WERI-Rb-1 (cell line): ENCODE measurements at places on chromosomes 7 and 10.

DNA sequence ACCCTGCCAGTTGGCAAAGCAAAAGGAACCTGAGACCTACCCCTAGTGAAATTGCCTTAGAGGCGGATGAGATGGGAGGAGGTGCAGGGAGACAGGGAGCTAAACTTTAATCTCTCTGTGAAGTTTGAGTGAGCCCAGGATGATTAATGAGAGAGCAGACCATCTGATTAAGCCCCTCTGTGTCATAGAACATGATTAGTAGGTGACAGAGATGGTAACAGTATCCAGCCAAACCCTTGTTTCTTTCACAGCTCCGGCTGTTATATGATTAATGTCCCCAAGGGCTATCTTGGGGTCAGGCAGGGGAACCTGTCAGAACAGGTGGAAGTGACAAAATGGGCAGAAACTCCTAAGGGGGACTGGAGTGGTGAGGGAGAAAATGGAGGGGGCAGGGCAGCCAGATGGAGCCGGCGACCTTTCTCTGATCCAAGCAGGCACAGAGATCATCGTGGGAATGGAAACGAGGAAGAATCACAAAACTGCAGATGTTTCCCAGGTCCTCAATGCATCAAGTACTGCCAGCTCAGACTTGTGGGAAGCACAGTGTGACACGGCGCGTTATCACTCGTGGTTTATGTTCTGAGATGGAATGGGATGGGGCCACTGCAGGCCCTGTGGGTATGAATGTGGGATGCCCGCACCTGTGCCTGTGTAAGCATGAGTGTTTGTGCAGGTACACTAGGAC, 684.2 kb downstream of the LRMDA start:
- peak; percentile 93 for DNase-seq

DNA sequence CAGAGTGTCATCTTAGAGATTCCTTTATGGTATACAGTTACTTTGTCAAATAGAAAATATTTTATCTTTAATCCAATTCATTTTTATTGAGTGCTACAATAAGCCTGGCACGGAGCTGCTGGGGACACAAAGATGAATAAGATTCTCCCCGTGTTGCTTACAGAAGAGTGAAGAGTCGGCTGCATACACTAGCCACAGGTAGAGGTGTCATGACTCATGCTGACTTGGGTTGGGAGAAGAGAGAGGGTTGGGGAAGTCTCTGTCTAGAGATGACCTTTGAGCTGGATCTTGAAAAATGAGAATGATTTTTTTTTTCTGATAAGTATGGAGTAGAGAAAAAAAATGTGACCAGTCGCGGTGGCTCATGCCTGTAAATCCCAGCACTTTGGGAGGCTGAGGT, 289.9 kb upstream of the CELF2 start:
- no peak for DNase-seq

DNA sequence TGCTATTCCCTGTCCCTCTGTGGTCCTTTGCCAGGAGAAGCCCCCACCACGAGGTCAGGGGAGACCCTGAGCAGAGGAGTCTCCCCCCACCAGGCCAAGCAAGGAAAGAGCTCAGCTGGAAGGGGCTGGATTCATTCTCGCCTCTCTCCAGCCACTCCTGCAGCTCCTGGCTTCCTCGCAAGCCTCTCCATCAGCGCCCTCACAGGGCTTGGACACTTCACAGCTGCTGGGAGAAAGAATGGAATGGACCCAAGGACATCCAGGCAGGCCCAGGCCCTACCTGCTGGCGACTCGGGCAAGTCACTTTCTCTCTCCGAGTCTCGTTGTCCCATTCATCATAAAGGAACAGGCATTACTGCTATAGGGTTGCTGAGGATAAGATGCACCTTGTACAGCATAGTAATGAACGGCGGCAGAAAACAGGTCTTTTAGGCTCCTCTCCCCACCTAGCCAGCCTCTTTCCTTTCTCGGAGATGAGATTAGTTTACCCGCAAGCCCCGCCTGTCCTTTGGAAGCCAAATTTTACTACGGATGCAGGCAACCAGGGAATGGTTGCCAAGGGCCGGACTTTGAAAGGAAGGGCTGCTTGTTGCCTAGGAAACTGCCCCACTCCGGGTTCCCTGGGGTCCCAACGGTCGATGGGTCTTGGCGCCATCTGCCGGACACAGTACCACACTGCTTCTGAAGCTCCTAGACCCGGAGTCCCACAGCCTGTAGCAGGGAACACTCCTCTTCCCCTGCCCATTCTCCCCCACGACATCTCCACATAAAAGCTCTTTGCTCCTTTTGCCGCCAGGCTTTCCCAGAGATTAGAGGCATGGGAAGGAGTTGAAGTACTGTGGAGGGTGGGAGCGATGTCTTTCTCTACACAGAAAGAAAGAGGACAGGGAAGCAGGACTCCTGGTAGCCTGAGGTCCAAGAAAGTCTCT, 22.3 kb downstream of the IMPDH1 start:
- DNase-seq: peak; percentile 83

DNA sequence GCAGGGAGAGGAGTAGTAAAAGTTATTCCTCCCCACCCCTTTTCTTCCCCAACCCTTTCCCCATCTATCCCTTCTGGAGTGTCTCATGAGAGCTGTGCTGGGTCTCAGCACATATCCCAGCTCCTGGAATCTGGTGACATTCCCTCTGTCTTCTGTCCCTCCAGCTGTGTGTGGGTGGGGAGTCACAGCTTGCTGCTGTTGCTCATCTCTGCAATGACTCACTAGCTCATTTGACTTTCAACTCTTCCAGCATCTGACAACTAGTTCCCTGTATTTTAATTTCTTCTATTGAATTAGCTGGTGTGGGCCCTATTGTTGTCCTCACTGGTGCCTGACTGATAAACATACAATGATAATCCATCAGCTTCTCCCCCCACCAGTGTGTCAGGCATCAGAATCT, 198.9 kb upstream of the AUTS2 start:
- no peak for DNase-seq

- DNase-seq: no peak
Observed at GRCh38 chr7:141340991-141341390, 210.2 kb upstream of the AGK start.

DNA sequence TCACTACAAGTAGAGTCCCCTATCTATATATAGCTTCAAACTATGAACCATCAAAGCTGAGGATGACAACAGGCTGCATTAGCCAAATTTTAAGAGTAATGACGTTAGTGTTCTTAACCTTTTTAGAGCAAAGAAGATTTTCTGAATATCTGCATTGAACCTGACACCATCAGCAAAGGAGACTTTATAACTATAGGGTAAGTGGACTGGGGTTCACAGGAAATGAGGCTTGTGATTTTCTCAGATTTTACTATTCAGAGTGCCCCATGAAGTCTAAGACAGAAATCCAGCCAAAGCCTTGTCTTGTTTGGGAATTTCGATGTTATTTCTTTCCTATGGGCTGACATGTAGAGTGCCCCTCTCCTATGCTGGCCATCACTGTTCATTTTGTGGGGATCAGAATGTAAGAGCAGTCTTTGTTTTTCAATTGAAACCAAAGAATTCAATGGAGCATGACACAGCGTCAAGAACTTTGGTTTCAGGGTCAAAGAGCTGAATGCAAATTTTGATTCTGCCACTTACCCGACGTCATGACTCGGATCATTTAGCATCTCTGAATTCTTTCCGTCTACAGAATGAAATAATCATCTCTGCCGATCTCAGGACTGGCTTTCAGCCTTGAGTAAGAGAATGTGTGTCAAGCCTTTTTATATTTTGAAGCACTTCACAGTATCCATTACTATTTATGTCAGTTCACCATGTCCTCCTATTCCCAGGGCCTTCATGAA, 52.7 kb downstream of the DENND11 start:
- DNase-seq: no peak

GRCh38 chr7:3722396-3722922, 421.4 kb downstream of the SDK1 start:
- DNase-seq: peak; percentile 90

DNA sequence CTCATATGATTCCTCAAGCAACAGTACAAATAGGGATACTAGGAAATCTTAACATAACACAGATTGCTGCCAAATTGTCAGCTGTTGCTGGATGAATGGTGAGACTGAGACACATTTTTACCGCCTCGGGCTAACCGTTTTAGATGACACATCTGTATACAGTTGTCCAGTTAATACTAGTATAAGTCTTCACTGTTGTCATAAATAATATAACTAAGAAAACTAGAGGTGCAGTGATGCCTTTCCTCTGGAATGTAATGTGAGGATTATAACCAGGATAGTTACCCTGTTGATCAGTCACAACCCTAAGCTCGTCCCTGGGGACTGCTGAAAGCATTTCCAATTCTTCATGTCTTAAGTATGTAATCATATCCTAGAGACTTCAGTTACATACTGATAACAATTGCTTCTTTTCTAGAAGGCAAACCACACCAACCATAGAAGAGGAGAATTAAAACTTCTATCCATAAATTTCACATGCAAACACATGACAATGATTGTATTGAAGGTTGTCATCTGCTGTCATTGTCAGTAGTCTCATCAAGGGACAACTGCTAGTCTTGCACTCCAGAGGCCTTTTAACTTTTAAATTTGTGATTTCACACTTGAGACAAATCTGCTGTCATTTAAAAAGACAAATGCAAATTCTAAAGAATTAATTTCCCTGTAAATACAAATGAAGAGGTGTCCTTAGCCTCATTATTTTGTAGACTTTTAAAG, 100.4 kb upstream of the SEMA3D start:
- no peak for DNase-seq

GRCh38 chr10:21401196-21401595, 124.3 kb downstream of the SKIDA1 start:
- DNase-seq: no peak

DNA sequence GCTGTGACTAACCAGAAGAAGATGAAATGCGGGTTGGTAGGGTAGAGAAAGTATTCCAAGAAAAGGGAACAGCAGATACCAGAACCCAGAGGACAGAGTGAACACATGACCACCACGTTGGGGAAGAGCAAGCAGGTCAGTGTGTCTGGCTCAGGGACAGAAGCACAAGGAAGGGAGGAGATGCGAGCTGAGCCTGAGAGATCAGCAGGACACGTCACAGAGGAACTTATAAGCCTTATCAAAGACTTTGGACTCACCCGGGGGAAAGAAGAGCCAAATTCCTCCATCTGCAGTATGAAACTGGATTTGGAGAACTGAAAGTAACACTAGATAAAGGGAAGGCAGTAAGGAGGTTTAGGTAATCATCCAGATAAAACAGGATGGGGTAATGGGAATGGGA, 232.1 kb upstream of the NPVF start:
- DNase-seq: no peak

- DNase-seq: no peak
Observed at GRCh38 chr7:157622000-157622399, 285.2 kb downstream of the DNAJB6 start.

DNA sequence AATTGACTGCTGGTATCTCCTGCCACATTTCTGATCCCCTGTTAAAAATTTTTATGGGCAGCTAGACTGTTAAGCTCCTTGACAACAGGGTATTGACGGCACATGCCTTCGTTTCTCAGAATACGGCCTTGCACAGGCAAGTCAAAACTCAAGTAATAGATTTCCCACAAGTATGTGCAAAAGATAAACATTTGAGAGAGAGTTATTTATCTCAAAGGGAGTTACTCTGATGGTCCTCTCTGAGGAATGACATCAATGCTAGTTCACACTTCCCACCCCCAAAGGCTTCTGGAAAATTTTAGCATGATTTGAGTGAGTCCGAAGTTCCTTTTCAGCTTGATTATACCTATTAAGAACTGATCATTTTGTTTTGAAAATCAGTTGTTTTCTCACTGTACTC, 71.9 kb downstream of the JCAD start:
- no peak for DNase-seq

GRCh38 chr10:113643183-113643582, 20.7 kb downstream of the NRAP start:
- no peak for DNase-seq

DNA sequence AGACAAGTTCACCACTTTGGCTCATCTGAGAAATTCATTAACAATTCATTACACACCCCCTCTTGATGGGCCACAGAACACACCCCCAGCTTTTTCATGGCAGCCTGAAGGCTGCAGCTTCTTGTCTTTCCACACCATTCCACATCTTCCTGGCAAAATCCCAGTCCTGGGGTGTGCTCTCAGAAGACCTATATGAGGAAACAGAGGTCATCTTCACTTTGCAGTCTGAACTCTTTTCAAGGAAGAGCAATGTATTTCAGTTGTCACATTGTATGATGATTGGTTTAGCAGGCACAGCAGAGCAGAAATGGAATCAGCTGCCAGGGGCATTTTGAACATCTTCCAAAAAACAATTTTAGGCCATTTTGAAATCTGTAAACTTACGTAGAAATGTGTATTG, 7.8 kb upstream of the LRRC27 start:
- DNase-seq: no peak

GRCh38 chr7:48441848-48442492, 270.7 kb downstream of the ABCA13 start:
- DNase-seq: no peak

- no peak for DNase-seq
Observed at GRCh38 chr7:159205833-159206232, 61.2 kb upstream of the VIPR2 start.

GRCh38 chr10:30915146-30915545, 116.5 kb downstream of the ZNF438 start:
- no peak for DNase-seq

- no peak for DNase-seq
Observed at GRCh38 chr7:125661-126060, 66.7 kb upstream of the FAM20C start.

GRCh38 chr10:131061216-131061615, 250.3 kb downstream of the TCERG1L start:
- DNase-seq: no peak

- no peak for DNase-seq
Observed at GRCh38 chr7:38438970-38439369, 165.5 kb upstream of the TARP start.

- DNase-seq: no peak
Observed at GRCh38 chr10:26508016-26508415, 69.9 kb downstream of the APBB1IP start.

- DNase-seq: no peak
Observed at GRCh38 chr10:4633186-4633585, 192.8 kb upstream of the AKR1E2 start.

- DNase-seq: no peak
Observed at GRCh38 chr7:70008466-70008865, 410.2 kb downstream of the AUTS2 start.
